ENCODE measurements at places on chromosomes 12 and 14. TPM values are rescaled to one million over a fixed set of nuclear protein-coding genes. Genes with fewer than 3 reads are reported as not detected.

GRCh38 chr14:100748944-100749343 lies 22.3 kb downstream of the DLK1 start:
- DNase-seq = no peak
- no peak overlapping the region for H3K4me3 ChIP-seq
- H3K27ac ChIP-seq = no peak overlapping the region
- no peaks in the 10 kb centered on the region for H3K36me3 ChIP-seq
- no peaks in the 10 kb centered on the region for H3K4me1 ChIP-seq

CNTN1 gene
- total RNA-seq = not detected

PRR4 gene
- 1.6 TPM for total RNA-seq

- H3K27me3 ChIP-seq = peaks cover 32% of the 10 kb centered on the region
- H3K4me1 ChIP-seq = no peaks in the 10 kb centered on the region
- no peak overlapping the region for H3K4me3 ChIP-seq
- no peak for DNase-seq
- no peaks in the 10 kb centered on the region for H3K36me3 ChIP-seq
Observed at GRCh38 chr12:102970780-102971179, 13.3 kb downstream of the ASCL1 start.

DNA sequence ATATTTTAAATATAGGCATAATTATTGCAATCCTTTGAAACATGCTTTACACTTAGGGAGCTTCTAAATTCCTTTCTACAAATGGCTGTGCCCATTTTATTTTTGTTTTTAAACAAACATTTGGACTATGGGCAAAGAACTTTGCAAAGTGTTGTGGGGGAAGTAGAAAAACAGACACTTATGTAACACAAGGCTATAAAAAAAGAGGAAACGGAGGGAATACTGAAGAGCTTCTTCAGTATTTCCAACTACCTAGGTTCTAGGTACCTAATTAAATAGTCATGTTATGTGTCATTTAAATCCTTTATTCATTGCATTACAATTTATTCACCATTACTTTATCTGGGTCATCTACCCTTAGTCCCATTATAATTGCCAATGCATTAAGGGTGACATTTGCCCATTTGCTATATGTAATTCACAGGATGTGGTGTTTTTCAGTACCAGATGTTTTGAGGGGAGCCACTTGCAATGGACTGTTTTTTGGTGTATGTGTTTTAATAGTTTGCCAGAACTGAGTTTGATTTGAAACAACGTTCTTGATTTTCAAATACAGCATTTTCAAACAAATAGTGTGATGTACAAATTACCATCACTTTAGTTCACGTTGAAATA lies 1.5 kb upstream of the MSRB3 start:
- no peaks in the 10 kb centered on the region for H3K36me3 ChIP-seq
- H3K27me3 ChIP-seq = peaks cover 43% of the 10 kb centered on the region
- no peak overlapping the region for H3K4me3 ChIP-seq
- no peak overlapping the region for H3K27ac ChIP-seq
- H3K4me1 ChIP-seq = peaks cover 9% of the 10 kb centered on the region

GRCh38 chr12:118220702-118221101 lies 84.8 kb downstream of the PEBP1 start:
- H3K4me3 ChIP-seq = no peak overlapping the region
- peaks cover 22% of the 10 kb centered on the region for H3K36me3 ChIP-seq
- H3K4me1 ChIP-seq = no peaks in the 10 kb centered on the region
- no peak overlapping the region for H3K27ac ChIP-seq

DNA sequence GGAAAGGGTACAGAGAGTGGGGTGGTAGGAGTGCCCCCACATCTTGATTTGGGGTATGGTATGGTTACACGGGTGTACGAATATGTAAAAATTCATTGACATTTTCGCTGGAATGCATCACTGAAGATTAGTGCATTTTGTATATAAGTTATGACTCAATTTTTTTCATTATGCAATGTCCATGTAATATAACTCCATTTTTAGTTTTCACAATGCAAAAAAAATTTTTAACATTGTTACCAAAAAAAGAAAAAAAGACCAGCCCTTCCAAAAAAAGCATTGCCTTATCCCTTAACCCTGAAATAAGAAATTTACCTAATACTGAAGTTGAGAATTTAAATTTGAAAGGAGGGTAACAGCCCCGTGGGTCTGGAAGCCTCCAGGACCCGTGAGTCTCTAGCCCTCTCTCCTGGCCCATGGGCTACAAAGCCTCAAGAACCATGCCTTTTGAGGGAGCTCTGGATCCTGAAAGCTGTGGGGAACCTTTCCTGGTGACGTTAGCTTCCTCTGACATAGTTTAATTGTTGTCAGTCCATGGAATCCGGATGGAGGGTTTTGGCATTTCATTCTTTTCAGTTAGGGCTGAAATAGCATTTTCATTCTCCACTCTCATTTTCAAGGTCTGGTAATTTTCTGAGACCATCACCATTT lies 55.6 kb upstream of the ACTN1 start:
- no peaks in the 10 kb centered on the region for H3K36me3 ChIP-seq
- H3K27ac ChIP-seq = no peak overlapping the region
- no peak for DNase-seq
- H3K4me1 ChIP-seq = no peaks in the 10 kb centered on the region
- no peak overlapping the region for H3K4me3 ChIP-seq
- peaks cover 5% of the 10 kb centered on the region for H3K27me3 ChIP-seq

SLC8A3 gene
- total RNA-seq = 0.37 TPM

GRCh38 chr12:97182769-97183168 lies 275.7 kb downstream of the NEDD1 start:
- H3K4me3 ChIP-seq = no peak overlapping the region
- no peak for DNase-seq
- no peaks in the 10 kb centered on the region for H3K4me1 ChIP-seq
- H3K27me3 ChIP-seq = no peaks in the 10 kb centered on the region
- no peaks in the 10 kb centered on the region for H3K36me3 ChIP-seq

- no peaks in the 10 kb centered on the region for H3K27me3 ChIP-seq
- no peak overlapping the region for H3K27ac ChIP-seq
- no peak for DNase-seq
- H3K36me3 ChIP-seq = no peaks in the 10 kb centered on the region
Observed at GRCh38 chr14:33486332-33486890, 464.5 kb downstream of the EGLN3 start.

NRXN3 gene
- total RNA-seq = not detected

- no peak overlapping the region for H3K4me3 ChIP-seq
- H3K4me1 ChIP-seq = peaks cover 3% of the 10 kb centered on the region
- H3K27me3 ChIP-seq = no peaks in the 10 kb centered on the region
- no peak overlapping the region for H3K27ac ChIP-seq
- DNase-seq = no peak
Observed at GRCh38 chr14:104437703-104438102, 141.9 kb upstream of the C14orf180 start.

NRL gene
- 2.8 TPM for total RNA-seq

DNA sequence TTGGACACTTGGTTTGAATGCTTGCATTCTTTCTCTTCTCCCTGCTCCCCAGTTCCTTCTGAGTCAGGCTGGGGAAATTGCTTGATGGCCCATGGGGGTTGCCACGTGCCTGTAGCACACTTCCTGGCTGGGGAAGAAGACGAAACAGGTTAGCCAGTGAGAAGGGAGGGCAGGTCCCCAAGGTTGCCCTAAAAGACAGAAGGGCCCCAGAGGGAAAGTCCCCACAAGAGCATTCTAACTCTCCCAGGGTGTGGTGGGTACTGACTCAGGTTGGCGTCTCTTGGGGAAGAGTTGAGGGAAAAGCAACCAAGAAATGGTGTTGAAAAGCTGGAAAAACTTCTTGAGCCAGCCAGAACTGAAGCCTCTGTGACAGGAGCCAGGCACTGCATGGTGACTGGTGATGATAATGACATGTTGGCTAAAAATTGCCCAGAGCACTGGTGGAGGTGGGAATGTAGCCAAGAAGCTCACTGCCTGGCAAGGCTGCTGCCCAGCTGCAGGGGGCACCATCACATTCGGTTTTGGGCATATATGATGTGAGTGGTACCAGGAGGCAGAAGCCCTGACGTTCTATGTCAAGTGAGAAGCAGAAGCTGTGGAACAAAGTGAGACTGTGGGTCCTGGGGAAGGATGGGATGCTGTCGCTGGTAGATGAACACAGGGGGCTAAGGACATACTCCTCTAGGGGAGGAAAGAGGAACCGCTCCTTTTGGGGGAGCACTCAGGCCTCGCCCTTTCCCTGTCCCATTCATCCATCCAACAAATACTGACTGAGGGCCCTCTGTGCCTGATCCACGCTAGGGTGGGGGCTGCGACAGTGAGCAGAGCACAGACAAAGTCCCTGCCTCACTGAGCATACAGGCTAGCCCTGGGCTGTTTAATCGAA lies 8.1 kb upstream of the RABGGTA start:
- no peaks in the 10 kb centered on the region for H3K27me3 ChIP-seq
- H3K4me3 ChIP-seq = no peak overlapping the region
- peak overlapping the region; percentile 49 for H3K27ac ChIP-seq
- H3K36me3 ChIP-seq = no peaks in the 10 kb centered on the region
- DNase-seq = no peak
- peaks cover 15% of the 10 kb centered on the region for H3K4me1 ChIP-seq

GRCh38 chr14:77709412-77709811 lies 1.5 kb downstream of the SLIRP start:
- no peak for DNase-seq
- H3K27me3 ChIP-seq = no peaks in the 10 kb centered on the region
- H3K27ac ChIP-seq = no peak overlapping the region
- peaks cover 46% of the 10 kb centered on the region for H3K36me3 ChIP-seq
- H3K4me1 ChIP-seq = peaks cover 36% of the 10 kb centered on the region

DNA sequence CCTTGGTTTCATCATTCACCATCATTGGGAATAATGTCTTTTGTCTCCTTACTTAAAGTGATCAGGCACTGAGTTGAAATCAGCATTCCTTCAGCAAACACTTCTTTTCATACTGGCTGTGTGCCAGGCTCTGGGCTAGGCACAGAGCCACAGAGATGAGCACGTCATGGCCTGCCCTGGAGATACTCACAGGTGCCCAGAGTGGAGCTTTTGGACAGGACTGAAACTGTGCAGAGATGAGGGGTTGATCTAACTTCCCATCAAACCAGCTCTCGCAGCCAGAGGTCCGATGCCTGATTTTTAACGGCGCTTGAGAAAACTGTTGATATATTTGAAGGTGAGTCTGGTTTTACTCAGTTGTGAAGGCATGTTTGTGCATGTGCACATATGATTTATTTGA lies 43.1 kb downstream of the CACNA1C start:
- H3K27me3 ChIP-seq = no peaks in the 10 kb centered on the region
- no peak for DNase-seq
- no peak overlapping the region for H3K27ac ChIP-seq

DNA sequence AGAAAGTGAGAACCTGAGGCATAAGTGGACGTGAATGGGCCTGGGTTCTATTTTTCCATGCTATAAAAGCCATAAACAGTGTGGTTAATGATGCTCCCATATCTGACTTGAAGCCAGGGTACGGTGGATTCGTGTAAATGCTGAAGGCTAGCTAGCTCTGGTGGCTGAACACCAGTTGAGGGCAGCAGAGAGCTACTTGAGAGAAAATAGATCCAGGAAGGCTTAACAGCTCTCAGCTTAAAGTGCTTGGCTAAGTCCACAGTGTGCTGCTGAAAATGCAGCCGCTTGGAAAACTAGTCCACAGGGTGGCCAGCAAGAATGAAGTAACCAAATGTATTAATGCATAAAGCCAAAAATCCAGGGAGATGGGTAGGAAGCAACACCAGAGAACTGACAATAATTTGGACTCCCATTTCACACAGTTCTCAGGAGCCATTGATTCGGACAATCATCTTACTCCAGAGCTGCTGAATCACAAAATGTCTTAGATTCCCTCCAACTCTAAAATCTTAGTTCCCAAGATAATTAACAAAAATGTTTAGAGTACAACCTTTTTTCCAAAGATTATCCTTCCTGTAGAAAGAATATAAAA lies 15.0 kb upstream of the FOXG1 start:
- H3K27ac ChIP-seq = no peak overlapping the region
- peak; percentile 16 for DNase-seq
- no peak overlapping the region for H3K4me3 ChIP-seq
- H3K4me1 ChIP-seq = no peaks in the 10 kb centered on the region
- no peaks in the 10 kb centered on the region for H3K36me3 ChIP-seq

PROX2 gene
- total RNA-seq = not detected

- H3K36me3 ChIP-seq = no peaks in the 10 kb centered on the region
- H3K4me3 ChIP-seq = no peak overlapping the region
- DNase-seq = no peak
- H3K4me1 ChIP-seq = peaks cover 7% of the 10 kb centered on the region
- no peaks in the 10 kb centered on the region for H3K27me3 ChIP-seq
- H3K27ac ChIP-seq = no peak overlapping the region
Observed at GRCh38 chr12:132461526-132461925, 28.4 kb upstream of the FBRSL1 start.

GPR84 gene
- not detected for total RNA-seq

- H3K27ac ChIP-seq = no peak overlapping the region
- H3K36me3 ChIP-seq = no peaks in the 10 kb centered on the region
- H3K27me3 ChIP-seq = peaks cover 36% of the 10 kb centered on the region
- H3K4me1 ChIP-seq = peaks cover 24% of the 10 kb centered on the region
- DNase-seq = no peak
Observed at GRCh38 chr12:71441836-71442566, 2.4 kb downstream of the LGR5 start.

- H3K27me3 ChIP-seq = no peaks in the 10 kb centered on the region
- no peaks in the 10 kb centered on the region for H3K36me3 ChIP-seq
- peak overlapping the region; percentile 98 for H3K27ac ChIP-seq
- H3K4me3 ChIP-seq = peak overlapping the region; percentile 92
- peaks cover 31% of the 10 kb centered on the region for H3K4me1 ChIP-seq
Observed at GRCh38 chr14:90382491-90383125, 14.2 kb upstream of the CALM1 start.

DNA sequence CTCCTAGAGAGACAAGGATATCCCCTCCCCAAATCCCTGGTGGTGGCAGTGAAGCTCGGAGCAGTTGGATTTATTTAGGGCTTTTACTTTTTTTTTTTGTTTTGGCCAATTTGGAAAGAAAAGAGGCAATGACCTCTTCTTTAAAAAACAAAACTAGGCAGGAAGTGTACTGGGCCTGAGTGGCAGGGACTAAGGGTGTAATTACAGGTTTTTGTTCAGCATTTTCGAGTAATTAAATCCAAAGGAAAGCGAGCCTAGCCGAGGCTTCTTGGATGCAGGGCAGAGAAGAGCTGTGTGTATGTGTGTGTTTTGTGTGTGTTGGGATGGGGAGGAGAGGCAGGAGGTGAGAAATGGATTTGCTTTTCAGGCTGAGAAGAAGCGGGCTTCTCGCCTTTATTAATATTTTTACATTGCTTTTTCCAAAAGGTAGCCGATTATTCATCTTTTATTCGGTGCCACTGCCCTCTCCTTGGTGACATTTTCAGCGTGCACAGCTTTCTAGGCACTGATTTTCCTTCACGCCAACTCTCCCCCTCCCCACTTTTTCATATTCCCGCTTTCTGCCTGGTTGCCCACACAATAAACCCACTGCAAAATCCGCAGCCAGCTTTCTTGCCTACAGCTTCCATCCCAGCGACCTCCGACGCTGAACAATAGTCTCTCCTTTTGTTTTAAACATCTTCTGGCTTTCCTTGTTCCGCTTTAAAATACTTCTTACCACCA lies 8.9 kb upstream of the IRF2BPL start:
- H3K27ac ChIP-seq = peak overlapping the region; percentile 96
- no peaks in the 10 kb centered on the region for H3K36me3 ChIP-seq
- H3K4me3 ChIP-seq = no peak overlapping the region
- no peak for DNase-seq
- H3K4me1 ChIP-seq = peaks cover 88% of the 10 kb centered on the region

Data from CD4-positive, CD25-positive, alpha-beta regulatory T cell (primary cell).